ENCODE measurements at places on chromosomes 5 and 9.

DNA sequence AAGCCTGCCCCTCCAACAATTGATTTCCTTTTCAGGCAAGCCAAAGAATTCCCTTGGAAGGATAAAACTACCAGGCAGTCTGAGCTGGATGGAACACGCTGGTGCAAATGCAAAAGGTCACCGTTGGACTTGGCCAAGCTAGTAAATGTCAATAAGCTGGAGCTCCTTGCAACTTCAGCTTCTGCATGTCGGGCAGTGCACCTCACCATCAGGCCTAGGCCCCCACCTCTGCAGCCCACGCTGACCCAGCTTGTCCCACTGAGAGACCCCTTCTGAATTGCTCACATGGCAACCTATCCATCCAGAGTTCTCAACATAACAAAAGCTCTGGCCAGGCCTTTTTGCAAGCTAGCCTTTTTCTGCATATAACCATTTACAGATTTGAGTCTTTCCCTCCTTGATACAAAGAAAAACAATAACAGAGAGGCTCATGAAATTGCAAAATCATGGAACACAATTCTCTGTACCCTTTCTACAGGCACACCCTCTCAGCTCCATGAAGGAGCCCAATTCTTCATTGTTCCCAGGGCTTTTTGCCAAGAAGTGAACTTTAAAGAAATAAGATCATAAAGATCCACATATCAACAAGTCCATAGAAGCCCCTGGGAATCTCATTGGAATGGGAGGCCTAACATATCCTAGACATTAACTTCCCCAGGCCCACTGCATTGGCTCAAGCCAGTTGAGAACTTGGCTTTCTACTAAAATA, 123.9 kb upstream of the SLIT3 start:
- DNase-seq = no peak

- no peak for DNase-seq
Measured at GRCh38 chr9:4826417-4827166, 33.8 kb downstream of the RCL1 start.

- no peak for DNase-seq
Measured at GRCh38 chr9:27353474-27354229, 56.7 kb upstream of the EQTN start.

DNA sequence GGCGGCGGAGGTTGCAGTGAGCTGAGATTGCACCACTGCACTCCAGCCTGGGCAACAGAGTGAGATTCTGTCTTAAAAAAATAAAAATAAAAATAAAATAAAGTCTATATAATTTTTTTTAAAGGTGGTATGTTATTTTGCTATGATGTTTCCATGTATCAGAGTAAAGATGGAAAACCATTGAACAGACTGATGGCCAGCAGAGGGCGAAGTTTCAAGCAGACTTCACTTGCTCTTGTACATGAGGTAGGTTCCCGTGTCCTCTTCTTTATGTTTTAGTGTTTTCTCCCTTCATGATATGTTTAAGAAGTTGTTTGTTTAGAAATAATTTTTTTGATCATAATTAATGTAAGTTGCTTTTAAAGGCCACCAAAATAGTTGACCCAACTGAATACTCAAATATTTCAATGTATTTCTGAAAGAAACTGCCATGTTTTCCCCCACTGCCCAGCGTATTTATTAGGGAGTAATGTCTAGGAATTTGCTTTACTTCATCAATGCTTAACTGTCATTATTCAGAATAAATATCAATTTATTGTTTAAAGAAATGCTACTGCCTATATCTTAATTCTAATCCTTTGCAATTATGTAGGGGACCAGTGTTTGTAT, 146.4 kb downstream of the HACD4 start:
- peak; percentile 8 for DNase-seq

GRCh38 chr9:121340676-121341392, 29.2 kb downstream of the STOM start:
- no peak for DNase-seq

GRCh38 chr5:130578354-130578753, 586.7 kb downstream of the HINT1 start:
- no peak for DNase-seq

DNA sequence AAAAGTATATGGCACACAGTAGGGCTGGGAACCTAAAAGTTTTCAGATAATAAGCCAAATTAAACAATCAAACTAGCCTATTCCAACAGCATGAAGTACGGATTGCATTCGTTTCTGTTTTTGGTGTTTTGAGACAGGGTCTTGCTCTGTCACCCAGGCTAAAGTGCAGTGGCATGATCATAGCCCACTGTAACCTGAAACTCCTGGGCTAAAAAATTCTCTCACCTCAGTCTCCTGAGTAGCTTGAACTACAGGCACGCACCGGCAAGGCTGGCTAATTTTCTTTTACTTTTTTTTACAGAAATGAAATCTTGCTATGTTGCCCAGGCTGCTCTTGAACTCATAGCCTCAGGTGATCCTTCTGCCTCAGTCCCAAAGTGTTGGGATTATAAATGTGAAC, 5.2 kb downstream of the RFX3 start:
- no peak for DNase-seq

GRCh38 chr5:81545911-81546310, 152.0 kb upstream of the ACOT12 start:
- no peak for DNase-seq

- DNase-seq = no peak
Measured at GRCh38 chr9:76266649-76267283, 127.5 kb downstream of the RFK start.

DNA sequence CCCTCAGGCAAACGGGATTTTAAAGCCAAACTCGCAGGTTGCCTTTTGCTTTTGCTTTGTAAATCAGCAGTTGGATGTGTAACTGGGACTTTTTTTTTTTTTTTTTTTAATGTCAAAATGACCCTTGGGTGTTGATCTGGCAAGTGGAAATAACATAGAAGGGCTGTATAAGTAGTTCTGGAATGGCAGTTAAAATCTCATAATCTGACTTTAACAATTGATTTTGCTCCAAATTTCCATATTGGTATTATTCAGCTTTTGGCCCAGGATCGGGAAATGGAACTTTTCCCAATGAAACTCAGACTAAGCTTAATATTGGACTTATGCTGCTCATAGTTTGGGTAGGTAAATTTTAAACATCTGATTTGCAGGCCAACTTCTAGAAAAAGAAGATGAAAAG, 346.8 kb upstream of the NUDT12 start:
- no peak for DNase-seq

- DNase-seq = no peak
Measured at GRCh38 chr9:88658311-88658822, 123.4 kb downstream of the NXNL2 start.

DNA sequence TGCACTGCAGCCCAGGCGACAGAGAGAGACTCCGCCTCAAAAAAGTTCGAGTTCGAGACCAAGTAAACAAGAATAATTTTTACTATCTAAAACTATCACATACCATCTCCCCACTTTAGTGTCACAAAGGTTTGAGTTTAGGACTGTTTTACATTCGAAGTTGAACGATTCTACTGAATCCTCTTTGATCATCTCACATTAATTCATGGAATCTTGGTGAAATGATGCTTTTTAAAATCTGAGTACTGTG, 715 bp upstream of the RPS6 start:
- no peak for DNase-seq

DNA sequence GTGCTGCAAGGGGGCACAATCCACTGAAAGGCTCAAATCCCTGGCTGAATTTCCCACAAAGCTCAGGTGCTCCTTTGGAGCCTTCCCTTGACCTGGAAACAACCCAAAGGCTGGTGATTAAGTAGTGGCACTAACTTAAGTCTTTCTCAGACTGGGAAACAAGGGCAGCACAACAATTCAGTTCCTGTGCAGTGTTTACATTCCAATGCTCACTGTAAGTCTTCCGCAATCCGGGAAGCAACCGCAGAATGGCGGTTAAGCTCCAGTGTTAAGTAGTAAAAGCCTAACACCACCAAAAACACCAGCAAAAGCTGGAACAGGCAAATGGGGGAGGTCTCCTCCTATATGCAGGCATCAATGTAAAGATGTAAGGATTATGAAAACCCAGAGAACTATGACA, 117.2 kb downstream of the TRPM3 start:
- DNase-seq = no peak

DNA sequence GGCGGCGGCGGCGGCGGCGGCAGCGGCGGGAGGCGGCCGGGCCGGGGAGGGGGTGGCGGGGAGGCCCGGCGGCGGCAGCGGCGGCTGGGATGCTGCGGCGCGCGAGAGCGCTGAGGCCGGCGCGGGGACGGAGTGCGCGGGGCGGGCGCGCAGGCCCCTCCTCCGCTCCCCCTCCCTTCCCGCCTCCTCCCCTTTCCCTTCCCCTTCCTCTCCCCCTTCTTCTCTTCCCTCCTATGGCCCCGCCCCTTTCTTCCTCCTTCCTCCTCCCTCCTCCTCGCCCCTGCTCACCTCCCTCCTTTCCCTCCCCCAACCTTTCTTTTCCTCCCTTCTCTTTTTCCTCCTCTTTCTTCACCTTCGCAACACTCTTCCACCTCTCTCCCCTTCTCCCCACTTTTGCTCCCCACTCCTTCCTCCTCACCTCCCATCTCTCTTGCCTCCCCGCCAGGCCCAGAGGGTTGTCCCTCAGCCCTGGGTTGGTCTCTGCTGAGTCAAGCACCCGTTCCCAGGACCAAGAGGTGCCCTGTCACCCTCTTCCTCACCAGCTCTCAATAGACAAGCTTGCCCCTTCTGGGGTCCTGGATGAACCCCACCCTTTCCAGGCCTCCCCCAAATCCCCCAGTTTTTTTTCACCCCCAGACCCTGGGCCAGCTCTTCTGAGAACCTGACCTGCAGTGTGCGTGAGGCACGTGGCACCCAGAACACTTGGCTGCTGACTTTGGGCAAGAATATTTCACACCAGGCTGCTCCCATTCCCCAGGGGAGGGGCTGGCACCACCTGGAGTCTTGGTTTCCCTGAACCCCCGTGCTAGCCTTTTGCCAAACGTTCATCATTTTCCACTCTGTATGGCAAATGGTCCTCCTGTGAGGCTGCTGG, at the start of gene SEMA4D:
TSS of gene SEMA4D (minus strand) at position 136 of the 874 bp plus-strand sequence. CDS start 92,657 bp downstream, outside the sequence.
- peak; percentile 88 for DNase-seq

DNA sequence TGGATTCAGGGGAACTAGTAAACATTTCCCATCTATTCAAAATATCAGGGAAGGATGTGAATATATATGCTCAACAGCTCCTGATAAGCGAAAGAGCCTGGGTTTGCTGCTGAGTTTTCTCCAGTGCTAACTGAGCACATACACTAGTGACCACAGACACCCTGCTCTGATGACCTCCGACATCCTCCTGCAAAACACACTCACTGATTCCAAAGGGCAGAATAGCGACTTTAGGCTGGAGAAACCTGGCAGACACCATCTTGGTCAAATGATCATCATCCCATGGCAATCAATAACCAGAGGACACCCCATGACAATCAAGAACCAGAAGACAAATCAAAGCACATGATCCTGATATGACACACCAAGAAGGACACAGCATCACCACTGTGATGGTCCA, 9.2 kb upstream of the GADD45G start:
- DNase-seq = no peak

GRCh38 chr9:121201045-121201737, 478 bp downstream of the RAB14 start:
- DNase-seq = peak; percentile 25

- DNase-seq = peak; percentile 78
Measured at GRCh38 chr9:126558051-126558665, 55.6 kb upstream of the LMX1B start.

DNA sequence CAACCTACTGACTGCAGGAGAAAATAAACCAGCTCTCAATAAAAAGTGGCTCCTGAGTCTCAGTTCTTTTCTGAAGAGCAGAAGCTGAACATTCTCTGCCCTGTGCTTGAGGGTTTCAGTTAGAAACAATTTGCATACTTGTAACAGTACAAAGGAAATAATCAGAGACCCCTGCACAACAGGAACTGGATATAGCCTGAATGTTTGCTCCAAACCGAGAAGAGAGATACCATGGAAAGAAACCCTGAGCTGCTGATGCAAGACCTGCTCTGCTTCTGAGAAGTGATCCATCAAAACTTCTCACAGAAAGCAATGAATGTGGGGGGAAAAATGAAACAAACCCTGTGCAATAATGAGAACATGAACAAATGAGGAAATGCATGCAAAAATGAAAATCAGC, 592.9 kb downstream of the SEMA5A start:
- DNase-seq = no peak

GRCh38 chr9:84815554-84815953, 146.0 kb downstream of the NTRK2 start:
- DNase-seq = no peak

GRCh38 chr5:136455409-136455808, 90.1 kb upstream of the TRPC7 start:
- DNase-seq = no peak

DNA sequence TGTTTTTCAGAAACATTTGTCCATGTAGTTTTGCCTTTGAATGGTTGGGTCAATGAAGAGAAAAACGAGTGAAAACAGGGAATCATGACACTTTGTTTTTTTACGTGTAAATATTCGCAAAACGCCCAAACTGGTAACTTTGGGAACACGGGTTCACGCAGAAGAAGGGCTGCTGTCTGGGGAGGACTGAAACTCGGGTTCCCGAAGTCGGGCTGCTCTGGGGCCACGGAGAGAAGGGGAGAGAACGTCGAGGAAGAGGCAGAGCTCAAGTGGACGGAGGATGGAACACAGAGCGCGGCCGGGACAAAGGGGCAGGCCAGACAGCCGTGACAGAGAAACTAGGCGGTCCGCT, 478 bp upstream of the SETD9 start:
- peak; percentile 77 for DNase-seq

DNA sequence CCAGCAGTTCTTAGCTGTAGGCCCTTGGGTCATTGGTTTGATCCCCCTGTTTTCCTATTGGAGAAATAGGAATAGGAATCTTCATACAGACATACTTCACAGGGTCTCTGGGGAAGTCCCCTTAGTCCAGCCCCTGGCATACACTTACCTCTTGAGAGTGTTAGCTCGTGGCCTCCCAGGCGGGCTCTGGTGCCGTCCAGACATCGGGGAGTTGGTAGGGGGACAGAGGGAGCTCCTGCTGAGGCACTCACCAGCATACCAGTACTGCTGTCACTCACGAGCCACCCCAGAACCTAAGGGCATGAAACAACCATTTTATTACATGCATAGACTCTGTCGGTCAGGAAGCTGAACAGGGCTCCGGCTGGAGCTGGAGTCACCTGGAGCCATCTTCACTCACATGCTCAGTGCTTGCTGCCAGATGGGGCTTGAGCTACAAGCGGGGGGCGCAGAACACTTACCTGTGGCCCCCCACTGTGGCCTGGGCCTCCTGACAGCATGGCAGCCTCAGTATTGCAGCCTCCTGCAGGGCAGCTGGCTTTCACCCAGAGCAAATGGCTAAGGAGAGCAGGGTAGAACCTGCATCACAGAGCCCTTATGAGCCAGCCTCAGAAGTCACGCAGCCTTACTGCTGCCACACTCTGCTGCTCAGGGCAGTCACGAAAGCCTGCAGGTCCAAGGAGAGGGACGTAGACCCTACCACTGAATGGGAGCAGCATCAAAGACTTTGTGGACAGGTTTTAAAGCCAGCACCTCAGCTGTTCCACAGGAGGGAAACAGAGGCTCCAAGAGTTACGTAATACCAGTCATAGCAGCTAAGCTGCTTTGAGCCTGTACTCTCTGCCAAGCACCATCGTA, 58.3 kb upstream of the ANGPTL2 start:
- DNase-seq = no peak

- DNase-seq = no peak
Measured at GRCh38 chr9:106861640-106862109, 1.3 kb upstream of the ZNF462 start.
